ENCODE measurements at places on chromosomes 16 and 17.
A peak's percentile ranks its signal among the peaks of the same experiment; 100 is the strongest.

DNA sequence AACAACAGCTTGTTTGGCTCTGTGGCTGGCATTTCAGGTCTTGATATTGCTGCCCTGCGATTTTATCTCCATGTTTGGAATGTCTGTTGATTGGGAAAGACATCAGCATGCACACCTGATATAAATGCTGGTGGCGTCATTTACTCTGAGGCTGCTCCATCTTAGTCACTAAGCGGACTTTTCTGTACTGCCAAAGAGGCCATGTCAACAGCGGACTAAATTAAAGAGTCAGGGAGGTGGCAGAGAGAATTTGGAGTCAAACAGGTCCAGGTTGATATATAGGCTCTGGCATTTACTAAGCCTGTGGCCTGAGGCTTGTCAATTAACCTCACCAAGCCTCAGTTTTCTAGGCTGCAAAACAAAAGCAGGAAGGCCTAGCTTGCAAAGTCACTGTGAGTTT, 6.2 kb downstream of the RBFOX1 start:
- DNase-seq: no peak

DNA sequence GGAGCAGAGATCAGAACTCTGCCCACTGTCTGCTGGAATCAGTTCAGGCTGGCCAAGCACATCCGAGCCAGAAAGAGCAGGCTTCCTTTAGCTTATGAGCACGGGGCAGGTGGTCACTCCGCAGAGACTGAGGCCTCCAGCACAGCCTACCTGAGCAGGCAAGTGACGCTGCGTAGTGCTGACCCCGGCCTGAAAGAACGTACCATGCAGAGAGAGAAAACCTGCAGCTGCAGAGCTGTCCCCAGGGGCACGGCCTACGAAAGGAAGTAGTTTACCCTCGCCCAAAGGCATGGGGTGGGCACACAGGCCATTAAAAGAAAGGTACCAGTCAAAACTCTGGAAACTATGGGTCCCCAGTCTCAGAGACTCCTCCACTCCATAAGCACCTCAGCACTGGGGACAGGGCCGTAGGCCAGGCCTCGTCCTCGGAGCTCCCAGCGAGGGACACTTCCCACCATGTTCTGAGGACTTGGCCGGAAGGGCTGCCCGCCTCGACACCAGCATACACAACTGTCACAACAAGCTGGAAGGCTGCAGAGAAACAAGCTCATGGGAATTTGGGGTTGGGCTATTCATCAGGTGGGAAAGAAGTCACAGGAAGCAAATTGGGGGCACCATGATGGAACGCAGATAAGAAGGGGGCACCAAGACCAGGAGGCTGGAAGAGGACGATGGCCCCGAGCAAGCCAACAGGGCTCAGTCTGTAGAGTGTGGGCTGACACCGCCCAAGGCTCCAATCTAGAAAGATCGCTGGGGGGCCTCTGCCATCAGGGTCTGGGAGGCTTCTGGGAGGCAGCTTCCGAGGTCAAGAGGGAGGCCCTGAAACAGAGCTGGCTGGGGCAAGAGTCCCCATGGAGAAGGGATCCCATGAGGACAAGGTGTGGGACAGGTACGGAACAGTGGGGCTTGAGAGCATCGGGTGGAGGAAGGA, 21.2 kb downstream of the MEAK7 start:
- DNase-seq: no peak

DNA sequence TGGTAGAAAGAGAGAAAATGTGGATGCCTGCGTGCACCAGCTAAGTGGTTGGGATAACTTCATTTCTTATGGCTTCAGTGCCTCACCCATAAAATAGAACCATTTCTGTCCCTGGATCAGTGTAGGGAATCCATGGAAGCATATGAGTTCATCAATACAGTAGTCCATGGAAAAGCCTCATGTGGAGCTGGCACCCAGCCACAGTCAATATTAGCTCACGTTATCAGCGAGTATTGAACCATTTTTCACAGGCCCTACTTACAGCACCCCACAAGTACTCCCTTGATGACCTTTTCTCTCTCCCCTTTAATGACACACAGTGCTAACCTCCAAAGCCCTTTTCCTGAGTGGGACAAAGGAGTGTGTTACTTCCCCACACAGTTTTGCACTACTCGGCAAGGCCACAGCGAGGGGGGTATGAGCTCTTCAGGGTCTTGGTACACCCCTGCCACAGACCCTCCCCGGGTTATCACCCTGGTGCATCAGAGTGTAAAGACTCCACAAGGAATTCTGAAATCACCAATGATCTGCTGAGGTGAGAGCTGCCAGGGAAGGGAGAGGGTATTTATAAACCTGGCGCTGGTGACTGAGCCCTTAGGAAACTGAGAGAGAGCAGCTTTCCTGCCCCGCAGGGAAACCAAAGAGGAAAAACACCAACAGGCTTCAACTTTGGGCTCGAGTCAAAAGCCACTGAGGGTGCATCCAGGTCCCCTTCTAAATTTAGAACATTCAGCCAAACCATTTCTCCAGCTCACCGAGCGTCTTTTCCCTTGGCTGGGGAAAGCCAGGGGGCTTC, 36.9 kb downstream of the DYNLRB2 start:
- DNase-seq: no peak

DNA sequence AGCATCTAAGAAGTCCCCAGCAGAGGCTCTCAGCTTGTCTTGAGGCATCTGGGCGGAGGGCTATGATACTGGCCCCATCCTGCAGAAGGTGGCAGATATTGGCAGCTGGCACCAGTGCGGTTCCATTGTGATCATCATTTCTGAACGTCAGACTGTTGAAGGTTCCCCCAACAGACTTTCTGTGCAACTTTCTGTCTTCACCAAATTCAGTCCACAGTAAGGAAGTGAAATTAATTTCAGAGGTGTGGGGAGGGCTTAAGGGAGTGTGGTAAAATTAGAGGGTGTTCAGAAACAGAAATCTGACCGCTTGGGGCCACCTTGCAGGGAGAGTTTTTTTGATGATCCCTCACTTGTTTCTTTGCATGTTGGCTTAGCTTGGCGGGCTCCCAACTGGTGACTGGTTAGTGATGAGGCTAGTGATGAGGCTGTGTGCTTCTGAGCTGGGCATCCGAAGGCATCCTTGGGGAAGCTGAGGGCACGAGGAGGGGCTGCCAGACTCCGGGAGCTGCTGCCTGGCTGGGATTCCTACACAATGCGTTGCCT, at the start of gene CIITA:
CIITA (plus strand) TSS at position 404 of the 543 bp plus-strand sequence; CDS start at position 533, 129 bp downstream.
- DNase-seq: peak; percentile 87

DNA sequence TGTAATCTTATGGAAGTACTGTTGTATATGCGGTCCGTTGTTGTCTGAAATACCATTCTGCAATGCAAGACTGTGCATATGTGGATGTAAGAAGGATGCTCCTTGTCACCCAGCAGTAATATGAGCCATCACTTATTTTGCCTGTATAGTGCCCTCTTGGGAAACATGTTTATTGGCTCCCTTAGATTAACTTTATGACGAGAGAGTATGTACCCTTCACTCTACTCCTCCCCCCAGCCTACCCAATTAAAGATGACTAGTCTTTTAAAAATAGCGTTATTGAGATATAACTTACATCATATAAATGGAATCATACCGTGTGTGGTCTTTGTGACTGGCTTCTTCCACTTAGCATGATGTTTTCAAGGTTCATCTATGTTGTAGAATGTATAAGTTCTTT, 33.6 kb downstream of the FTO start:
- no peak for DNase-seq

- DNase-seq: no peak
Measured at GRCh38 chr17:32798938-32799337, 78.0 kb downstream of the MYO1D start.

DNA sequence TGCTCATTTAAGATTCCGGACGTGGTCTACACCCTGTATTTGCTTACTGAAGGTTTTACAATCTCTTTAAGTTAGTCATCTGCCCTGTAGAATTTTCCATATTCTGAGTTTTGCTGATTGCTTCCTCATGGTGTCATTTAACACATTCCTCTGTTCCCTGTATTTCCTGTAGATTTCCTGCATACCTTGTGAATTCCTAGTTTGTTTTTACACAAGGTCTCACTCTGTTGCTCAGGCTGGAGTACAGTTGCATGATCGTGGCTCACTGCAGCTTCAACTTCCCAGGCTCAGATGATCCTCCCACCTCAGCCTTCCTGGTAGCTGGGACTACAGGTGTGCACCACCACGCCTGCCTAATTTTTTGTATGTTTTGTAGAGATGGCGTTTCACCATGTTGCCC, 66.8 kb downstream of the CMIP start:
- DNase-seq: no peak

- no peak for DNase-seq
Measured at GRCh38 chr17:9929871-9930270, 24.8 kb upstream of the RCVRN start.

GRCh38 chr17:80008848-80009247, 26.8 kb downstream of the TBC1D16 start:
- DNase-seq: no peak

- DNase-seq: no peak
Measured at GRCh38 chr16:63361032-63361624, 1324.9 kb upstream of the CDH8 start.

- DNase-seq: no peak
Measured at GRCh38 chr16:22937169-22937568, 123.2 kb downstream of the HS3ST2 start.

- DNase-seq: no peak
Measured at GRCh38 chr16:74558873-74559272, 48.0 kb downstream of the GLG1 start.

GRCh38 chr17:8079291-8080207, 8.0 kb downstream of the ALOX12B start:
- DNase-seq: peak; percentile 82

DNA sequence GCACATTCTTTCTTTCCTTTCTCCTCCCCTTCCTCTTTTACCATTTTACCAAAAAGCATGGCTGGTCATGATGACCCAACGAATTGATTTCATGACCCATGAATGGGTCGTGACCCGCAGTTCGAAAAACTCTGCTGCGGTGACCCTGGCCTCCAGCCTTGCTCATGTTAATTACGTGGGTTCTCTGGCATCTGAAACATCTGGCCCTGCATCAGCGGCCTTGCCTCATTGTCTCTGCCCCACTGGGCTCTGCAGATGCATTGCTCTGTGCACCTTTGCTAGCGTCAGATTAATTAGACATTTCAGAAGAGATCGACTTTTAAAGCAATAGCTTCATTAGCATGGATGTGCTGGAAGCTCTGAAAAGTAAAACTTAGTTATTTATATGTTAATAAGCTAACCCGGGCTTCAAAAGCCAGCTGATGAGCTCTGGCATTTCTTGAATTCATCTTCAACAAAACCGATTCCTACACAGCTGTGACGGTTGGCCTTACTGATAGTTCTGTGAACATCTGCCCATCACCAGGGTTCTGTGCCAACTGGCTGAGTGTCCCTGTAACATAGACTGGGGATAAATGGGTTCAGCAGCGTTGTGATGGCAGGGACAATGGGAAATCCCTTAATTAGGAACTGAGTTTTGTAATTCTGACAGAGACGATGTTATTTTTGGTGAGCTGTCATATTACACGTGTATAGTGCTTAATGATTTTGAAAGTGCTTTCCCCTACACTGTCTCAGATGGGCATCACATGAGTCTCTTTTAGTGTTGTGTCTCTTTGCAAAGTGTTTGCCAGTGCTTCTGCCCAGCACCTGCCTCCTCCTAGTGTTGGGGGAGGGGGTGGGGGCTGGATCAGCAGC, 225.9 kb upstream of the EEF2KMT start:
- no peak for DNase-seq

DNA sequence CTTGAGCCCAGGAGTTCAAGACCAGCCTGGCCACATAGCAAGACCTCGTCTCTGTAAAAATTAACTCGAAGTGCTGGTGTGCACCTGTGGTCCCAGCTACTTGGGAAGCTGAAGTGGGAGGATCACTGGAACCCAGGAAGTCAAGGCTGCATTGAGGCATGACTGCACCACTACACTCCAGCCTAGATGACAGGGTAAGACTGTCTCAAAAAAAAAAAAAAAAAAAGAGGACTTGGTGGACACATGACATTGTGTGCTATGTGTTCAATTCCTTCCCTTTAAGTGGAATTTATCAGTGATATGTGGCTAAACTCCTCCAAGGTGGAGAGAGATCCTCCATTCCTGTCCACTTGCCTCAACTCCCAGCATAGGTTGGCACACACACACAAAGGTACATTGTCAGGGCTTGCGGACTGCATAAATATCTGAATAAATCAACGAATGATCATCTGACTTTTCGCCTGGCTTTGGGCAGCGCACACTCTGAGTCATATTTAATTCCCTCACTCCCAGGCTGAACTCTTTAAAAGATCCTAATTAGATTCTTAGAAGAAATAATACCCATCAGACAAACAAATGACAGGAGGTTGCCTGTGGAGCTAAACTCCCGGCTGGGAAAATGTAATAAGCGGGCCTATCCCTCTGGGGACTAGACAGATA, 25.0 kb upstream of the SYT17 start:
- no peak for DNase-seq

DNA sequence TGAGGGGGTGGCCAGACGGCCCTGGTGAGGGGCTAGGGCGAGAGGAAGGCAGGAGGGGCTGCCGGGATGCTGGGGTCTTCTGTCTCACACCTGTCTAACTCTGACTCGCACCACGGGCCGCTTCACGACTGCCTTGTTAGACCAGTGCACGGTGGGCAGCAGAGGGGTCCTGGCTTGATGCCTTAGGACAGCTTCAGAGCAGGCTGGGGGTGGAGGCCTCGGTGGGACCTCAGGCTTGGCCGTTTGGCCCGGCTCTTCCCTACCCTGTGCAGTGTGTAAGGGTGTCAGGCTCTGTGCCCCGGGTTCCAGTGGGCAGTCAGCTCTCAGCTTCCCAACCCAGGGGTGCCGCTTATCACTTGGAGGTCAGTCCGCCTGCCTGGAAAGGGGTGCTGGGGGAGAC, 100.7 kb downstream of the OR1D5 start:
- no peak for DNase-seq

- DNase-seq: no peak
Measured at GRCh38 chr16:81535679-81536360, 91.2 kb downstream of the CMIP start.

GRCh38 chr16:30808146-30808545, 21.1 kb upstream of the ZNF629 start:
- no peak for DNase-seq

DNA sequence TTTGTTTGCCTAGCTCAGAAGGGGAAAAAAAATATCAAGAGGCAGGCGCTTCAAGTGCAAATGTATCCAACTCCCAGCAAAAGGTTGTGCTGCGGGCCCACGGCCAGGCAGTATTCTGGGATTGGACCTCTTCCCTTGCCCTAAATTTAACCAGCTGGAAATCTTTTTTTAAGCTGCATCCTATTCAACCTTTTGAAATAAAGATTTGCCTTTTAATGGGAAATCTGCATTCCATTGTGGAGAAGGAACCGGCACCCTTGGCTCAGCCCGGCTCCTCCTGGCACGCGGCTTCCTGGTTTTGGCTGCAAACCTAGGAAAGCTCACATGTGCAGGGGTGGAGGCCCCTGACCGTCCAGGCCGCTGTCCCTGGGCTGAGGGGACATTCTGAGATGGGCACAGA, 38.8 kb upstream of the ENPP7 start:
- DNase-seq: no peak

Measured in CD4-positive, alpha-beta T cell treated with Interleukin-4 for 1 hour (primary cell).